Jurkat, Clone E6-1 (cell line): ENCODE measurements at places on chromosomes 11 and 22.

GRCh38 chr11:120908461-120909181 is 115.3 kb upstream of the TBCEL start:
- DNase-seq: no peak

DNA sequence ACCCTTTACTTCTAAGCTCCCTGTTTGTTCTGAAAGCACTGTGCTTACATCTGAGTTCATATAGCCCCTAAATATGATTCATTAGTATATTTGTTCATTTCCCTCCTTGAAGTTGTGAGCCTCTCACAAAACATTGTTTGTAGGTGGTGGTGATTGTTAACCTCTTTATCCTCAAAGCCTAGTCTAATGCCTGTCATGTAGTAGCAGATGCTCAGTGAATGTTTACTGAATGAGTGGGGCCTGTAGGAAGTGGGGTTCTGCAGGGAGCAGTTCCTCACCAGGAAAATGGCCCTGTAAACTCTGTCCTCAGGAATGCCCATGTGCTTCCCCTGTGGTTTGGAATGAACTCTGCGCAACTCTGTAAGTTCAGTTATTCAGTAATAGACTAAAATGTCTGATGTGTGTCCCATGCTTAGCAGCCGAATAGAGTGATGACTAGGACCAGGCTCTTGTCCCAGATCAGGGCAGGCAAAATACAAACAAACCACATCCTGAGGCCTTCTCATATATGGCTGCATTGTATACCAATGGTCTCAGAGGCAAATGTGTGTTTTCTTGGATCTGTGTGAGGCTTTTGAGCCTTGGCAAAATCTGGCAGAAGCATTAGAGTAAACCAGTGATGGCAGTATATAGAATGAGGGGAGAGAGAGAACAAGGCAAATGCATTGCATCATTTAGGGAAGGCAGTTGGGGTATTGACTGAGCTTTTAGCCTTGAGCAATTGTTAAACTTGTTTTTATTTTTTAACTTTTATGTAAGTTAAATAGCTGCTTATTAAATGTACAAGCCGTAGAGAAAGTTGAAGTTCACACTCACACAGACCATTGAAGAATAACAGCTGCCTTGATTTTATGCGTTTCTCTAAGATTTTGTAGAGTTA is 91.4 kb upstream of the BIRC3 start:
- no peak for DNase-seq

DNA sequence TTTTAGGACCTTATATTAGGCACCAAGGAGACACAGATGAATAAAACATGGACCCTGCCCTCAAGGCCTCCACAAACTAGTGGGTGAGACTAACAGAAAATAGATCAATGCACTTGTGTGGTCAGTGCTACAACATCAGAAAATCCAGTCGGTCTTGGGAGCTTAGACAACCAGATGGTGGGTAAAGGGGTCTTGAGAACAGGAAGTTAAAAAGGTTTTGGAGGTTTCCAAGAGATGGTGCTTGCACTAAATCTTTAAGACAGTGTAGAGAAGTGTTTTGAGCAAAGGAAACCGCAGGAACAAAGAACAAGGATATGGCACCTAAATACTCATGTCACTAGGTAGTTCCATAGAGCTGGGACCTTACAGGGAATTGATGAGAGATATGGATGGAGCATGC is 56.2 kb downstream of the GALNT18 start:
- DNase-seq: peak; percentile 70

DNA sequence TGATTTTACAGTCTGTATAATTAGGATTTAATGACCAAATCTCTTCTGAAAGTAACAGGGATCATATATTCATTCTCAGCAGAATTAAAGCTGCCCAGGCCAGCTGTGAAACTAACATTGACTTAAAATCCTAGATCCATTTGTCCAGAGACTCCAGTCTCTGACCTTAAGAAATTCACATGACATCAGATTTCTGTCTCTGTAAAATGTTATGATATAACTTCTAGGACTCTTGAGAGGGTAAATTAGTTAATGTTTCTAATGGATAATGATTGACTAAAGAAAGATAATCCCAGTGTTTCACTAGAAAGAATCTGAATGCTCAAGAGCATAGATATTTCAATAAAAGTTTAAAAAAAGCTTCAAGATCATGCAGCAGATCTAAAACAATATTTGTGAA is 6.3 kb downstream of the NOX4 start:
- DNase-seq: no peak

DNA sequence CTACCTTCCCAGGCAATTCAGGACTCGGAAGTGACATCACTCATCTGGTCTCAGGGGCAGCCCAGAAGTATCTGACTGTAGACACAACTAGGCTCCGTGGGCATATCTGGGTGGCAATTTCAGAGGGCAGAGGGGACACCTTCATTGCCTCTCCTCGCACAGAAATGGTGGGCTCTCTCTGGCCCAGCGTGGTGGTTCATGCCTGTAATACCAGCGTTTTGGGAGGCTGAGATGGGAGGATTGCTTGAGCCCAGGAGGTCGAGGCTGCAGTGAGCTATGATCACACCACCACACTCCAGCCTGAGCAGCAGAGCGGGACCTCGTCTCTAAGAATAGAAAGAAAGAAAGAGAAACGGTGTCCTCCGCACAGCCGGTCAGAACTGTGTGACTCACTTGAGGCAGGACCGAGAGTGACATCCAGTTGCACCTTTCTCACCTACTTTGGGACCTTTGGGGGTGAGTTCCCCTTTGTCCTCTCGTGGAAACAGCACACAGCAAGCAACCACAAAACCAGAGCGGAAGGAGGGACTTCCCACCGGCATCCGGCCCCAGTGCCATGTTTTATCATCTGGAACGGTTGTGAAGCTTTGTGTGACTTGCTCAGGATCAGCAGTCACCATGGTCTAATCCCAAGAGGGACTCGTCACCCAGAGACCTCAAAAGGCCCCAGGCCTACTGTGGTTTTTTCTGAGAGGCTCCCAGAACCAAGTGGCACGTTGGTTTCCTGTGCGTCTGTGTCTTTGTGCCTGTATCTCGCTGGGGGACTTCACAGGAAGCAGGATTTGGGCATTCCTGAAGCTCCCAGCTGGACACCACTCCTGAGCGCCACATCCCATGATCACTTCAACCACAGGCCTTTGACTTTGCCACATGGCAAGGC is 38.4 kb upstream of the EMID1 start:
- DNase-seq: peak; percentile 96

- DNase-seq: no peak
Observed at GRCh38 chr11:111581341-111581740, 20.9 kb upstream of the SIK2 start.

GRCh38 chr11:73429121-73429750 is 53.0 kb downstream of the RELT start:
- DNase-seq: no peak

- DNase-seq: no peak
Observed at GRCh38 chr22:37080838-37081237, 28.7 kb downstream of the TMPRSS6 start.

DNA sequence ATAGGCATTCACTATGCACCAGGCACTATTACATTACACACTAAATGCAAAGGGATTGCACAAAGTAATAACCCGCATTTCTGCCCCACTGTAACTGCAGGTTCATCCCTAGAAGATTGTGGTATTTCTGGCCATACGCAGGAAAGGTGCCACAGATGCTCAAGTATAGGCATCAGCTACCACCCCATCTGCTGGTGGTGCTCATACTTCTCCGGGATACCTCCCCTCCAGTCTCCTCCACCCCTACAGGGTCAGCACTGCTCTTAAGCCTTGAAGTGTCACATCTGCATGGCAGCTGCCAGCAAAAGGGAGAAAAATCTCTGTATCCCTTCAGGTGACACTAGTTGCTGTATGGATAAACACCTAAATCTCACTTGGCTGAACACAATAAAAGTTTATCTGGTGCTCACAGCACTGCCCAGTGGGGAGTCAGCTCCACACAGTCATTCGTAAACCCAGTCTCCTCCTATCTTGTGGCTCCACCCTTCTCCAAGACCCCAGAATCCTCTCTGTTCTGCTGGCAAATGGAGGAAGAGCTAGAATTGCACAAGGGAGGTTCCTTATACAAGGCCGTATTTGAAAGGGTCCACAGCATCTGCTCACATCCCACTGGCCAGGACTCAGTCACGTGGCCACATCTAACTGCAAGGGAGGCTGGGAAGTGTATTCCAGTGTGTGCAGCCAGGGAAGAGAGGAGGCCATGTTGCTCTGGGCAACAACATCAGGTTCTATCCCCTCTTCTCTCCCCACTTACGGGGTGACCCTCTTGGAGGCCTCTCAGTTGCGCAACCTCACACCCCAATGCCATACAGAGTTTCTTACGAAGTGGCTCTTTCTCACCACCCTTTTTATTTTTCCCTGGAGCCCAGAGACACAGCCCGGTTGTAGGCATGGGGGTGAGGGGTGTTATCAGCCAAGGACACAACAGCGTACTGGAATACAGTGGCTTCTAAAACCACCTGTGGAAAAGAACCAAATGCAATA is 114.7 kb downstream of the BUD13 start:
- DNase-seq: no peak

DNA sequence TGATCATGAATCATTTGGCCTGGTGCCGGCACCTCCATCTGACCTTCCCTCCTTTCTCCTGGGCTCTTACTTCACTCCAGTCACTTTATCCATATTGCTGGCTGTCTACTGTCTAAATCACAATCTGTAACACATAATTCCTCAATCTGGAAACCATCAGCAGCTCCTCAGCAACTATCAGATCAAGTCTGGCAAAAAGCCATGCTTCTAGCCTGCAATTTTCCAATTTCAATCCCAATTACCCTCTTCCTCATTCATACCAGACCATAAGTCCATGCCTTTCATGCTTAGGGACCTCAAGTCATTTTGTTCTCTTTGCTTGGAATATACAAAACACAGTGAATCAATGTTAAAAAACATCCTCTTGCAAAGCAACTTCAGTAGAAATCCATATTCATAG is 882.8 kb upstream of the ANO3 start:
- DNase-seq: no peak

DNA sequence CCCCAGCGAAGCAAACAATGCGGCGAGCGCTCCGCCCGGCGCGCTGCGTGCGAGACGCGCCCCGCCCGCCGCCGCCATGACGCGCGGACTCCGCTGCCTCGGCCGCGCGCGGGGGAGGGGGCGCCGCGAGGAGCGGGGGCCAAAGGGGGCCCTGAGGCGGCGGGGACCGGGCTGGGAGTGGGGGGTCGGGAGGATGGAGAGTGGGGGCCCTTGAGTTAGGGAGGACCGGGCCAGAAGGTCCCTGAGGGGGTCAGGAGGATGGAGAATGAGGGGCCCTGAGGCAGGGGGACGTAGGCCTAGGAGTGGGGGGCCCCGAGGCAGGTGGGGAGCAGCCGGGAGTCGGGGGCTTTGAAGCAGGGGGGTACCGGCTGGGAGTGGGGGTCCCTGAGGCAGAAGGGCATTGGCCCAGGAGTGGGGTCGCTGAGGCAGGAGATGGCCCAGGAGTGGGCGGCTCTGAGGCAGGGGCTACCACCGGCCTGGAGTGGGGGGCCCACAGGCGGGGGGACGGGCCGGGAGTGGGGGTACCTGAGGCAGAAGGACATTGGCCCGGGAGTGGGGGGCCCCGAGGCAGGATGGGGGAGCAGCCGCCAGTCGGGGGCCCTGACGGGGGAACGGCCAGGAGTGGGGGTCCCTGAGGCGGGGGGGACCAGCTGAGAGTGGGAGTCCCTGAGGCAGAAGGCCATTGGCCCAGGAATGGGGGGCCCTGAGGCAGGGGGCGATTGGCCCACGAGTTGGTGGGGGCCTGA is at the start of gene BRD1:
BRD1 (minus strand) TSS at position 21 of the 746 bp plus-strand sequence. CDS start 3,556 bp downstream, outside the sequence.
- no peak for DNase-seq

DNA sequence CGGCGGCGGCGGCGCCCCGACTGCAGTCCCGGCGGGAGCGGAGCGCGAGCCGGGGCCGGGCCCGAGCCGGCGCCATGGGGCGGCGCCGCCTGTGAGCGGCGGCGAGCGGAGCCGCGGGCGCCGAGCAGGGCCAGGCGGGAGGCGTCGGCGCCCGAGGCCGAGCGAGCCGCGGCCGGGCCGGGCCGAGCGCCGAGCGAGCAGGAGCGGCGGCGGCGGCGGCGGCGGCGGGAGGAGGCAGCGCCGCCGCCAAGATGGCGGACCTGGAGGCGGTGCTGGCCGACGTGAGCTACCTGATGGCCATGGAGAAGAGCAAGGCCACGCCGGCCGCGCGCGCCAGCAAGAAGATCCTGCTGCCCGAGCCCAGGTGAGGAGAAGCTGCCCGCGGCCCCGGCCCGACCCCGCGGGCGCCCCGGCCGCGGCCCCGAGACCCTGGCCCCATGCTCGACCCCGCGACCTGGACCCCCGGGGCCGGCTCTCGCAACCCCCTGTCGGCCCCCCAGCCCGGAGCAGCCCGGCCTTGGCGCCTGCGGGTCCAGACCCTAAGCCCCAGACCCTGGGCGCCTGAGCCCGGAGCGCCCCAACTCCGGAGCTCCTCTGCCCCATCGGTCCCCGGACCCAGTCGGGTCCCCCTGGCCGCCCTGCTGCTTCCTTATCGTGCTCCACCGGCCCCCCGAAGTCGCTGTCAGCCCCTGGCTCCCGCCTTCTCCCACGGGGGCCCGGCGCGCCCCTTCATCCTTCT is at the start of gene GRK2:
GRK2 (plus strand) TSS at position 25 of the 739 bp plus-strand sequence; CDS start at position 252, 227 bp downstream.
- no peak for DNase-seq

- DNase-seq: no peak
Observed at GRCh38 chr11:35539781-35540281, 14.4 kb upstream of the PAMR1 start.

DNA sequence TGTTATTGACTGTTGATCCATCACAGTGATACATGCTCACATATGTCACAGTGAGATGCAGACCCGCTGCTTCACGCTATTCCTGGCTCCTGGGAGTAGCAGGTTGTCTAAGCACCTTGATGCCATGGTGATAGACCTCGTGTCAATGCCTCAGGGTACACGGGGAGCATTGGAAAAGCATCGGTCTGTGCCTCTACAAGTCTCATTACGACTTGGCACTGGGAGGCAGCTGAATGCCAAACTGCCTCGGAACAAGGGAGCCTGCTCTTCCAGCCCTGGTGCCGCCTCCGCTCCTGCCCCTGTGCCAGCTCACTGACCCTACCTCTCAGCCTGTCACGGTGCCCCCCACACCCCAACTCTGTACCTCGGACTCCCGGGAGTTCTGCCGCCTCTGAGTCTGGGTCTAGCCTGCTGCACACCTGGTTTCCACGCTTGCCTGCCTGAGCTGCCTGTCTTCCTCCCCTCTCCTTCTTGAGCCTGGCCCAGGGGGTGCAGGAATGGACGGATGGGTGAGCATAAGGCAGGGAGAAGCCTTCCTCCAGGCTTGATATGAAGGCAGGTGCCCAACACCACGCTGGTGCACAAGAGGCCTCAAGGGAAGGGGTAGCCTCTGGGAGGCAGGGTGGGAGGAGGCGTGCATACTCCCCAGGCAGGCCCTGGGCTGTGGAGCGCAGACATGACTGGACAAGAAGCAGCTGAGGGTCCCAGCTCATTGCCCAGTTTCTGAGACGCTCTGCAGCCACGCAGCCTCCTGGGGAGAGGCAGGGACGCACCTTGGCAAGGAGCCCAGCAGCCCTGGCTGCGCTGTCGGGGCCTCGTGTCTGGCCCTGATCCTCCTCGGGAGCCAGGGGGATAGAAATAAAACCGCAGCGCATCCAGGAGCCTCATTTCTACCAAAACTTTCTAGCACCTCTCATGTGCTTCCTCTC is 1.8 kb upstream of the NFAM1 start:
- no peak for DNase-seq
